ENCODE measurements at places on chromosomes 11 and 22.

DNA sequence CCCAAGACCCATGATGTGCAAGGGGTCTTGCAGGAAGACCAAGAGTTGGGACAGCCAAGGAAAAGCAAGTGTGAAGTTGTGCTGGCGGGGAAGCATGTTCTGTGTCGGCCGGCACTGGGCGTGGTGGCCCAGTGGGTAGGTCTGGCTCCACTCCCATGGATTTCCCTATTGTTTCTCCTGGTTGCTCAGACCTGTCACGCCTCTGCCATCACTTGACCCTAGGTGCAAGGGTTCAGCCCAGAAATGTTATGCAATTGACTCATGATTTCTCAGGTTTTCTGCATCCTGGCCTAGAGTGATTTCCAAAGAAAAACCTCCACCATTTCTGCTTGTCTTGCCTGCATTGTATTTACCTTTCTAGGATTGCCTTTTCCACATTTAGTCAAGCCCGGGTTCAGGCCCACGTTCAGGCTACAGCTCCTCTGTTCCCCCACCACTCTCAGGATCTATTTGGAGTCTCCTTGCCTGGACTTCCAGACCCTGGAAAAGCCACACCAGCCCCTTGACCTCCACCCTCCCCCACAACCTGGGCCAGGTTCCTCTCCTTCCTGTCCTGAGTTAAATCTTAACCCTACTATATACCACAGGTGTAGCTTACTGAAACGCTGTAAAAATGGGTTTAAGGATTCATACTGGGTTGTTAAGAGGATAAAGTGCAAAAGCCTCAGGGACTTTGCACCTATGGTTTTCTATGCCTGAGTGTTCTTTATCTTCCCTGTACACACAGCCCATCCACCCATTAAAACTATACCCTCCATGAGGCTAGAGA is 17.5 kb upstream of the FOLR1 start:
- H3K36me3 ChIP-seq = no peaks in the 10 kb centered on the region
- no peaks in the 10 kb centered on the region for H3K27me3 ChIP-seq
- H3K4me1 ChIP-seq = peaks cover 9% of the 10 kb centered on the region

GRCh38 chr11:19519912-19520641 is 192.6 kb upstream of the NAV2 start:
- H3K4me1 ChIP-seq = no peaks in the 10 kb centered on the region
- no peak for DNase-seq
- H3K4me3 ChIP-seq = no peak overlapping the region
- H3K36me3 ChIP-seq = no peaks in the 10 kb centered on the region
- peaks cover 4% of the 10 kb centered on the region for H3K27me3 ChIP-seq
- H3K27ac ChIP-seq = no peak overlapping the region

- no peak for DNase-seq
- H3K4me1 ChIP-seq = no peaks in the 10 kb centered on the region
- H3K27ac ChIP-seq = no peak overlapping the region
- no peaks in the 10 kb centered on the region for H3K36me3 ChIP-seq
Observed at GRCh38 chr11:76083563-76084451, 122.5 kb downstream of the WNT11 start.

DNA sequence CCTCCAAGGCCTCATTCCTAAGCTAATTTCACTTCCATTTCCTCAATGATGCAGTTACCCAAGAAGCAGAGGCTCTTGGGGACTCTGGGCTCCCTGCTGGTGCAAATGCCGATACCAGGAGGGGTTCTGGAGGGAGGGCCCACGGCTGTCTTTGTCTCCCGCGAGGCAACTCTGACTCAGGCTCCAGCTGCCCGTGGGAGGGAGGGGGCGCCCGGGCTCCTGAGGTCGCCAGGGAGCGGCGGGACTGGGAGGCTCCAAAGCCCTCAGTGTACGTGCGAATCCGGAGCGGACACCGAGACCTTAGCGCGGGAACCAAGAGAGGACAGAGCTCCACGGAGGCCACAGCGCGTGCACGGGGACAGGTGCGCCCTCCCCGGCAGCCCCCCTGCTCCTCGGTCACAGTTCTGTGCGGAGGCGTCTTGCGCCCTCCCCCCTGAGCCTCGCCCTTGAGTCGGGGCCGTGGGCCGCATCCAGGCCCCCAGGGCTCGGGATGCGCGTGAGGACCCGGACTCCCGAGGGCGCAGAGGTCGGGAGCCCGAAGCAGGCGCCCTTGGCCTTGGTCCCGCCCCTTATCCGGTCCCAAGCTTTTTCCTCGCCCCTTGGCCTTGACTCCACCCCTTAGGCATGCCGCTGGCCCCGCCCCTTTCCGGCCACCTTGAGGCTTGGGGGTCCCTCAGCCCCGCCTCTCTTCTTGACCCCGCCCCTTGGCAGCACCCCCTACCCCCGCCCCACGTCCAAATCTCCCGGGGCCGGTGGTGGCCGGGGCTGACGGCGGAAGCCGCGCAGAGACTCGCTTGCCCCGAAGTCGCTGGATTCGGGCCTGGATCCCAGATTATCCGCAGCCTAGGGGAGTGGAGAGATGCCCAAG is 4.7 kb upstream of the SHISA8 start:
- H3K4me1 ChIP-seq = peaks cover 9% of the 10 kb centered on the region
- H3K27ac ChIP-seq = peak overlapping the region; percentile 64
- H3K4me3 ChIP-seq = peak overlapping the region; percentile 42
- H3K27me3 ChIP-seq = peaks cover 71% of the 10 kb centered on the region
- DNase-seq = peak; percentile 82

GRCh38 chr11:70538641-70539359 is 140.5 kb downstream of the CTTN start:
- H3K4me3 ChIP-seq = no peak overlapping the region
- H3K27me3 ChIP-seq = no peaks in the 10 kb centered on the region
- no peak for DNase-seq
- H3K36me3 ChIP-seq = no peaks in the 10 kb centered on the region

- no peak for DNase-seq
- H3K36me3 ChIP-seq = no peaks in the 10 kb centered on the region
- H3K4me1 ChIP-seq = peaks cover 5% of the 10 kb centered on the region
- H3K27ac ChIP-seq = no peak overlapping the region
Observed at GRCh38 chr11:107999759-108000455, 8.8 kb upstream of the CUL5 start.

DNA sequence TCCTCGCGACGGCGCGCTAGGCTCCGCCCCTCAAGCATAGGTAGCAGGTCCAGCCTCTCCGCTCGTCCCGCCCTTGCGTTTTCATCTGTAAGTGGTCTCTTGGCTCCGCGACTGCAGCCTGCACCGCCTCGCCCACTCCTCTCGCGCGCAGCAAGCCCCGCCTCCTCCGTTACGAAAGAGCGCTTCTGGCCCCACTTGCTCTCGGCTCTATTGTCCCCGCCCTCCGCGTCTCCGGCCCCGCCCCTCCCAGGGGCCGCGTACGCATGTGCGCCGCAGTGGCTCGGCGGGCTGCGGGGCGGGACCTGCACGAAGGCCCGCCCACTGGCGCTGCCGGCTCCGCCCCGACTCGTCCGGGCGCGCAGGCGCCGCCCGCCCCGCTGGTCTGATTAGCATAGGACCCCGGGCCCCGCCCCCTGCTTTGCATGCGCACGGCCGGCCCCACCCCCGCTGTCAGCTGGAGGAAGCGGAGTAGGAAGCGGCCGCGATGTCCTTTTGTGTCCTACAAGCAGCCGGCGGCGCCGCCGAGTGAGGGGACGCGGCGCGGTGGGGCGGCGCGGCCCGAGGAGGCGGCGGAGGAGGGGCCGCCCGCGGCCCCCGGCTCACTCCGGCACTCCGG is at the start of gene ESRRA:
ESRRA (plus strand) TSS at position 450 of the 616 bp plus-strand sequence. CDS start 1,656 bp downstream, outside the sequence.
- peaks cover 11% of the 10 kb centered on the region for H3K4me1 ChIP-seq
- H3K27ac ChIP-seq = peak within 1 kb of the TSS; percentile 96
- H3K27me3 ChIP-seq = peaks cover 15% of the 10 kb centered on the region
- no peaks in the 10 kb centered on the region for H3K36me3 ChIP-seq
- DNase-seq = peak; percentile 100

DNA sequence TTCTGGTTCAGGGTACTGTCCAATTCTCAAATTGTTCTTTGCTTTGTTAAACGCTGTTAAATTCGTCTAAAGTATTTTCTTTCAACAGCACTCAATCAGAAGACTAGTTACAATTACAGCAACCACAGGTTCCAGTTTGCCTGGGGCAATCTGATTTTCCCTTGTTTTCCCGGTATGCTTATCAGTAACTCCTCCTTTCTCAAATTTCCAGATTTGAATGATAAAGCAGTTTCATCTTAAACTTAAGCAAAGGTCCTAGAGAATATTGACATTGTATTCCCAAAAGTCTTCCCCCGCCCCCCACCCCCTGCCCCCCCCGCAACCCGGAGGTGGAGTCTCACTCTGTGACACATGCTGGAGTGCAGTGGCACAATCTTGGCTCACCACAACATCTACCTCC is 10.5 kb upstream of the USP28 start:
- H3K27me3 ChIP-seq = no peaks in the 10 kb centered on the region
- no peaks in the 10 kb centered on the region for H3K36me3 ChIP-seq
- no peak for DNase-seq
- no peak overlapping the region for H3K4me3 ChIP-seq
- H3K4me1 ChIP-seq = no peaks in the 10 kb centered on the region

DNA sequence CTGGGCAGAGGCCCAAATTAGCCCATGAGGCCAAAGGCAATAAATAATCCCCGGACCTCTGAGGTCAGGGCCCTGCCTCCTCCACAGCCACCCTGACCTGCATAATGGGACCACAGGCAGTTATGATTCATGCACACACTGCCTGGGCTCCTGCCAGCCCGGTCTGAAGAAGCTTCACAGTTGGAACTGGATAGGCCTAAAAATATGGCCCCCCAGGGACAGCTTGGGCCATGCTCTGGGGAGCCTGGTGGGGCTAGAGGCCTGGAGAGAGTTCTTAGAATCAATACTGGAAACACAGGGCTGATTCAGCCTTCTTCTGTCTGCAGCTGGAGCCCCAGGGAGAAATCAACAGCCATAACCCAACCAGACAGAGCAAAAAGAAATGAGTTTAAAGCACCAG is 112.8 kb upstream of the CADM1 start:
- no peaks in the 10 kb centered on the region for H3K36me3 ChIP-seq
- H3K27me3 ChIP-seq = no peaks in the 10 kb centered on the region
- no peak overlapping the region for H3K27ac ChIP-seq
- DNase-seq = no peak
- H3K4me1 ChIP-seq = no peaks in the 10 kb centered on the region

DNA sequence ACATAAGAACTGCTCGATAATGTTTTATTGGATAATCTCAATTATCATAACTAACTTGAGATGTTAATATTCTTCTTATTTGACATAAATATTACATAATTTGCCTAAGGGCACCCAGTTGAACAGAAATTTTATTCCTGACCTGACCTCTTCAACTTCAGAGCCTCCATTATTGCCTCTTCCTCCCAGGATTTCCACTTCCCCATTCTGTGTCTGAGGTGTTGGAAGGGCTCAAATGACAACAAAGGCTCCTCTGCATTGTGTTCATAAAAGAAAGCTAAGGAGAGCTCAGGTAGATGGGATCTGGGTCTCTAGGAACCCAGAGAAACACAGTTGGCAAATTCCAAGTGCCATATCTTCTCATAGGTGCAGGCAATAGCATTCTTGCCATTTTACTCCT is 61.2 kb upstream of the ARHGAP20 start:
- H3K27me3 ChIP-seq = no peaks in the 10 kb centered on the region
- no peak overlapping the region for H3K27ac ChIP-seq
- H3K4me3 ChIP-seq = no peak overlapping the region

- no peak overlapping the region for H3K4me3 ChIP-seq
- H3K27ac ChIP-seq = no peak overlapping the region
- DNase-seq = no peak
- no peaks in the 10 kb centered on the region for H3K4me1 ChIP-seq
Observed at GRCh38 chr11:10376061-10376460, 71.2 kb downstream of the ADM start.

DNA sequence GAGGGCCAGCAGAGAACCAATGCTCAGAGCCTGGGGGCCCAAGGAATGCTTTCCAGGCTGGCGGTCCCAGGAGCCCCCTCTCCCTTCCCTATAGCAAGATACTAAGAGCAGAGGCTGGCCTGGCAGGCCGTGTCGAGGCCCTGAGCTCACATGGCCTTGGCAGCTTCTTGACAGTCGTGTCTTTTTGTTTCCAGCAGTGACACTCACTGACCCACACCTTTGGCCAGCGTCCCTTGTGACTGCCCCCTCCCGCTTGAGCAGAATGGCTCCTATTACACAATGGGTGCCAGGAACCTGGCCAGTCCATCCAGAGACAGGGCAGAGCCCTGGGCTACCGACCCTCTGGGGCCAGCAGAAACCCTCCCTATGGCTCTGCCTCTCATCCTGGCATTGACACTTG is 6.4 kb upstream of the CCND1 start:
- H3K36me3 ChIP-seq = no peaks in the 10 kb centered on the region
- no peak overlapping the region for H3K4me3 ChIP-seq
- H3K27me3 ChIP-seq = peaks cover 39% of the 10 kb centered on the region

- H3K4me1 ChIP-seq = peaks cover 8% of the 10 kb centered on the region
- H3K27me3 ChIP-seq = peaks cover 4% of the 10 kb centered on the region
- no peak overlapping the region for H3K4me3 ChIP-seq
- H3K27ac ChIP-seq = no peak overlapping the region
Observed at GRCh38 chr11:115652496-115652895, 148.3 kb upstream of the CADM1 start.

- H3K27me3 ChIP-seq = no peaks in the 10 kb centered on the region
- H3K4me1 ChIP-seq = peaks cover 3% of the 10 kb centered on the region
- H3K36me3 ChIP-seq = no peaks in the 10 kb centered on the region
- H3K27ac ChIP-seq = no peak overlapping the region
- no peak overlapping the region for H3K4me3 ChIP-seq
- no peak for DNase-seq
Observed at GRCh38 chr11:67160872-67161783, 42.1 kb downstream of the KDM2A start.

- no peak overlapping the region for H3K4me3 ChIP-seq
- no peak for DNase-seq
- no peak overlapping the region for H3K27ac ChIP-seq
- H3K4me1 ChIP-seq = no peaks in the 10 kb centered on the region
- H3K27me3 ChIP-seq = no peaks in the 10 kb centered on the region
Observed at GRCh38 chr11:70220920-70221319, 17.8 kb downstream of the FADD start.

GRCh38 chr11:94602430-94603372 is 35.5 kb downstream of the PIWIL4 start:
- H3K4me1 ChIP-seq = no peaks in the 10 kb centered on the region
- peak; percentile 65 for DNase-seq
- no peak overlapping the region for H3K27ac ChIP-seq
- H3K36me3 ChIP-seq = peaks cover 4% of the 10 kb centered on the region
- H3K4me3 ChIP-seq = no peak overlapping the region
- no peaks in the 10 kb centered on the region for H3K27me3 ChIP-seq

DNA sequence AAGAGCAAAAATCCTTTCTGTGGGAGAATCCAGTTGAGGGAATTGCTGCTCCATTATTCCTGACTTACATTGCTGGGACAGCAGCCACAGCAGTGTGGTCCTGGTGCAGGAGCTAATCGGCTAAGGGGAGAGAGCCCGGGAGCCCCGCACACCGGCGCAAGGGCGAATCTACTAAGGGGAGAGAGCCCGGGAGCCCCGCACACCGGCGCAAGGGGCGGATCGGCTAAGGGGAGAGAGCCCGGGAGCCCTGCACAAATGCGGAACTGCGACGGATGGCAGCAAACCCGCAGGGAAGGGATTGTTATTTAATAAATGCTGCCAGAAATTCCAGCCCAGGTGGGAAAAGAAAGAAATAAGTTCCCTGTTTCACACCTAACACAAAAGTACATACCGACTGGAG is 43.5 kb downstream of the TPCN2 start:
- H3K36me3 ChIP-seq = no peaks in the 10 kb centered on the region
- no peak overlapping the region for H3K27ac ChIP-seq
- H3K27me3 ChIP-seq = no peaks in the 10 kb centered on the region
- no peak overlapping the region for H3K4me3 ChIP-seq
- no peak for DNase-seq
